ENCODE measurements at places on chromosomes 1 and 21.

- DNase-seq = no peak
These were observed 222.0 kb downstream of the SDCCAG8 start for GRCh38 chr1:243477731-243478290.

DNA sequence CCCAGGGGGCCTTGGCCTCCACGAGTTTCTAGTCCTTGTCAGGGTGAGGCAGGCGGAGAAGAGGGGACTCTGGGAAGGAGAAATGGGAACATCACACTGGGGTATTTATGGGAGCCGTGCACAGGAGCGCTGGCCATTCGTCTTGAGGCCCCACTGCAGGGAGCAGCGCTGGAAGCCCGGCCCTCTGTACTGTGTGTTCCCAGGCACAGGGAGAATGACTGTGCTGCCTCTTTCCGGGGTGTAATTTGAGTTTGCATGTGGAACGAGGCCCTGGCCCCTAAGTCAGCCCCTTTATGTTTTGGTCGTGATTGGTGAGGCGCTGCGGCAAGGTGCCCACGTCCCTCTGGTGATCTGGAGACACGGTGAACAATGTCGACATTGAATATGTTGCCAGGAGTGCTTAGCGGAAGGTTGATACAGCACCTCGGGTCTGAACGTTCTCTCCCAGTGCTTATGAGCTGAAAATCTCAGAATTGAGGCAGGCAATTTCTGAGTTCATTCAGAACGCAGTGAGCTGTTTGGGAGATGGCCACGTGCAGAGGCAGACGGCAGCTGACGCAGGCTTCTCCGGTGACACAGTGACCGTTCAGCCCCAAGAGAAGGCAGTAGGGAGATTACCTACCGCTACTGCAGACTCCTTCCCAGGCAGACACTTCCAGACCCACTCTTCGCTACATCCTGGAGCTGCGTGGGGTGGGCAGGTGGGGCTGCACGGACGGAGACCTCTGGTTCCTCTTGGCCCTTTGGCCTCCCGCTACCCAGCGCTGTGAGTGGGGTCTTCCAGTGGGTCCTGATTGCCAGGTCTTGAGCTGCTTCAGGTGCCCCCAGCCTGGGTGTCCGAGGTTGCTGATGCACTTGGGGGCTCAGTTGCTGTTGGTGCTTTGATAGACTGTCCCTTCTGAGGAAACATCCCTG, 265.8 kb downstream of the CAMTA1 start:
- no peak for DNase-seq

DNA sequence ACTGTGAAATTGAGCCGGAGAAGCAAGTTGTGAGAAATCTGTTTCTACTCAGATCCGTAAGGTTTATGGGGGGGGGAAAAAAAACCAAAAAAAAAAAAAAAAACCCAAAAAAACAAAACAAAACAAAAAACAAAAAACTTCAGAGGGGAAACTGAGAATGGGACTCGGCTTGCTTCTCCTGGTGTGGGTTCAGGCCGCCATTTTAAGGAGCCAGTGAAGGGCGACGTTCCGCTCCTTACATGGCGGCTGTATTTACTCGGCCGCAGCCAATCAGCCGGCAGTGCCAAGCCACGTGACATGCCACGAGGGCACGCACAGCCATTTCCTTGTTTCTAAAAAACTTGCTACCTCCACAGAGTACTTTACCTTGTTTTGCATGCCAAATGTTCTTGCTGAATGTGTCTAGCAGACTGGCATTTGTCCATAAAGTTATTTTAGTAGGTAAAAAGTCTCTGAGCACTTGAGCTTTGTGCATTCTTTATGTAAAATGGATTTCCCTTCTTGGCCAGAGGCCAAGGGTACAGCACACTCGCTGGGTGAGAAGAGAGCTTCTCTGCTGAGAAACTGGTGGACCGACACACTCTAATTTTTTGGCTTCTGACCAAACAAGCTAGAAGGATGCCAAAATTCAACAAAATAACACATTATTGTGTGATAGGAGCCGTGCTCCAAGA, 101.8 kb downstream of the NFIA start:
- no peak for DNase-seq

DNA sequence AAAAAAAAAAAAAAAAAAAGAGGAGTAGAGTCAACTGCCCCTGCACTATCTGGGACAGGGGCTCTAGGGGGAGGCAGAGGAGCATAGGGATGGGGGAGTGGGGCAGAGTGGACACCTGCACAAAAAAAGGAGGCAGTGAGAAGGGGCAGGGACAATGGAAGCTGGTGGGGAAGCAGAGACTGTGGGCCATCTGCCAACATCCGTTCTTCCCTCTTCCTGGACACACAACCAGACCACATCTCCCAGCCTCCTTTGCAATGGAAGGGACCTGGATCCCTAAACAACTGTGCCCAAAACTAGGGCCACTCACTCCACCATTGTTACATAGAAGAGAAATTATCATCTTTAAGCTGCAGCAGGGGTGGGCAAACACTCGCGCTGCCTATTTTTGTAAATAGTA, 38.4 kb downstream of the NEK2 start:
- no peak for DNase-seq

GRCh38 chr1:1881727-1882126, 9.2 kb downstream of the GNB1 start:
- no peak for DNase-seq

DNA sequence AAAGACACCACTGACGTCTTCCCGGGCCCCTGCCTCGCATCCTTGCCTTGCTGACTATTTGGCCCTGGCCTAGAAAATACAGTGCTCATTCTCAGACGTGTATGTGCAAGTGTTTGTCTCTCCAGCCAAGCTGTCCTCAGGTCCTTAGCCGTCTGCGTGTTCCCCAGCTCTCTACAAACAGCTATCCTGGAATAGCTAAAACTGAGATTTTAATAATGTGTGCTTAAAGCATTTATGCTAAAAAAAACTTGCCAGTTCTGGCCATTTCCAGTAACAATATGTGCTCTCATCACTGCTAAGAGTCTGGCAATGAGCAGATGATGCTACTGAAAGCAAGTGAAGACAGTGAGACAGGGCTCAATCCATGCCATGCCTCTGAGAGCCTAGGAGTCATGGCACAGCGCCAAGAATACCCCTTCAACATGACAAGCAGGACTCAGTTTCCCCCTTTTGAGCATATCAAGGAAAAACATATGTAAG, 55.7 kb downstream of the IRF2BP2 start:
- DNase-seq = no peak

- no peak for DNase-seq
These were observed 255.1 kb downstream of the PTPRC start for GRCh38 chr1:198893763-198894444.

- no peak for DNase-seq
These were observed 21.4 kb downstream of the LDLRAD2 start for GRCh38 chr1:21833392-21833976.

GRCh38 chr1:31417148-31417547, 4.1 kb downstream of the SERINC2 start:
- no peak for DNase-seq

GRCh38 chr1:84027368-84027767, 28.4 kb upstream of the TTLL7 start:
- DNase-seq = no peak
